ENCODE measurements at places on chromosomes 5 and 9.
A peak's percentile ranks its signal among the peaks of the same experiment; 100 is the strongest.

DNA sequence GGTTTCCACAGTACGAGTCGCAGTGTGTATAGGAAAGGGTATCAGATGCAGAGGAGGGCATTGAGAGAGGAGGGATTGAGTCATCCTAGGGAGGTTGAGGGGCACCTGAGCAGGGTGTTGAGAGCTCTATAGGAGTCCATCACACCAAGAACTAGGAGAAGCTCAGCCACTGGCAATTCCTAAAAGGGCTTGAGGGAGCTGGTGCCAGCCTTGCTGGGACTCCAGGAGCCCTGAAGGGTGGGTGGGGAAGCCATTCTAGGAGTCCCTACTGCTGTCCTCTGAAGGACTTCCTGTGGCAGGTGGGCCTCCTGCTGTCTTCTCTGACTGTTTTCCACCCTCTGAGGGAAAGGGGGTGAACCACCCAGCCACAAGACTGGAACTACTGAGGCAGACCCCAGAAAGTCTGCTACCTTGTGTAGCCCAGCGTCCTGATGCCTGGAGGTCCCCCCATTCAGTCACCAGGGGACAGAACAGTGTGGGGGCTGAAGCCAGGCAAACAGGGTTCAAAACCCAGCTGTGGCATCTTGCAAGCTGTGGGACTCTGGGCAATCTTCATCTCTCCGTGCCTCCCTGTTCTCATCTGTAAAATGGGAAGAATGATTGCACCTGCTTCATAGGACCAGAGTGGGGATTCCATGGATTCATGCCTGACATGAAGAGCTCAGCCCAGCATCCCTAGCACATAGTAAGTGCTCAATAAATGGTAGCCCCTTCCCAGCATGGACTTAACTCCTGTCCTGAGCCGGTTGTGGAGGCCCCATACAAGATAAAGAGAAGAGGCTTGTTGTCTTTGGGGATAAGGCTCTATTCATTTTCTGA is 149.5 kb downstream of the C9orf50 start:
- no peak for DNase-seq
- no peak overlapping the region for H3K4me3 ChIP-seq
- no peaks in the 10 kb centered on the region for H3K36me3 ChIP-seq
- no peaks in the 10 kb centered on the region for H3K27me3 ChIP-seq
- peaks cover 2% of the 10 kb centered on the region for H3K4me1 ChIP-seq

DNA sequence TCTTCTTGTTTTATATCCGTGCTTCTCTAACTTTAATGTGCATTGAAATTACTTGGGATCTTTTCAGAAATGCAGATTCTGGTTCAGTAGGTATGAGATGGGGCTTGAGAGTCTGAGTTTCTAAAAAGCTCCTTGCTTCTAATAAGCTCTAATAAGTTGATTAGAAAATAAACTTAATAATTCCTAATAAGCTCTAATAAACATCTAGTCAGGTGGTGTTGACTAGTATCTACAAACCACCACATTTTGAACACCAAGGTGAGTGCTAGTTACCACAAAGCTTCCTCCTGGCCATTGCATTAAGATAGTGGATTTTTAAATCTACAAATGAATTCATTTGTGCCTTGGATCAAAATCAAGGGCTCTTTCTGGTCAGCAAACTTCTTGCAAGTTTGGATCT is 5.3 kb downstream of the TMOD1 start:
- H3K4me1 ChIP-seq = peaks cover 10% of the 10 kb centered on the region
- no peak overlapping the region for H3K4me3 ChIP-seq
- no peak for DNase-seq
- no peaks in the 10 kb centered on the region for H3K36me3 ChIP-seq

- no peaks in the 10 kb centered on the region for H3K27me3 ChIP-seq
- H3K4me3 ChIP-seq = peak overlapping the region; percentile 82
- DNase-seq = peak; percentile 80
- H3K36me3 ChIP-seq = peaks cover 66% of the 10 kb centered on the region
- H3K4me1 ChIP-seq = peaks cover 25% of the 10 kb centered on the region
Observed at GRCh38 chr5:891117-891836, 1.3 kb downstream of the BRD9 start.

- DNase-seq = no peak
- peaks cover 8% of the 10 kb centered on the region for H3K4me1 ChIP-seq
- no peaks in the 10 kb centered on the region for H3K27me3 ChIP-seq
- no peaks in the 10 kb centered on the region for H3K36me3 ChIP-seq
- H3K4me3 ChIP-seq = no peak overlapping the region
- H3K27ac ChIP-seq = no peak overlapping the region
Observed at GRCh38 chr5:146082798-146083197, 22.6 kb downstream of the PLAC8L1 start.

DNA sequence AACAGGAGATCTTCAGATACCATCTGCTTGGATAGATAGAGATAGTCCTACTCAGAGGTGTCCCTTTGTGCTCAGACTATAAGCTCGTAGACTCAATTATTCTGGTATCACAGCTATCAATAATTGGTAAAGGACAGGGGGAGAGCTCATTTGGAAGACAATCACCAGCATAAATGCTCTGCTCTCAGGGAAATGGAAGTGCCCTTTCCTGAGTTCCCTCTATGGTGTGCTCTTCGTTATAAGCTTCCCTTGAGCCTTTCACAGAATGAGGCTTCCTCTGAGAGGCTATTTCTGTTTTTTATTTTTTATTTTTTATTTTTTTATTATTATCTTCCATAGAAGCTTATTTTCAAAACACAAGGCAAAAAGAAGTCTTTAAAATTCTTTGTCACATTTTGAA is 1155.7 kb upstream of the DMAC1 start:
- H3K36me3 ChIP-seq = no peaks in the 10 kb centered on the region
- no peaks in the 10 kb centered on the region for H3K27me3 ChIP-seq
- no peak overlapping the region for H3K27ac ChIP-seq
- no peak for DNase-seq
- H3K4me1 ChIP-seq = no peaks in the 10 kb centered on the region

DNA sequence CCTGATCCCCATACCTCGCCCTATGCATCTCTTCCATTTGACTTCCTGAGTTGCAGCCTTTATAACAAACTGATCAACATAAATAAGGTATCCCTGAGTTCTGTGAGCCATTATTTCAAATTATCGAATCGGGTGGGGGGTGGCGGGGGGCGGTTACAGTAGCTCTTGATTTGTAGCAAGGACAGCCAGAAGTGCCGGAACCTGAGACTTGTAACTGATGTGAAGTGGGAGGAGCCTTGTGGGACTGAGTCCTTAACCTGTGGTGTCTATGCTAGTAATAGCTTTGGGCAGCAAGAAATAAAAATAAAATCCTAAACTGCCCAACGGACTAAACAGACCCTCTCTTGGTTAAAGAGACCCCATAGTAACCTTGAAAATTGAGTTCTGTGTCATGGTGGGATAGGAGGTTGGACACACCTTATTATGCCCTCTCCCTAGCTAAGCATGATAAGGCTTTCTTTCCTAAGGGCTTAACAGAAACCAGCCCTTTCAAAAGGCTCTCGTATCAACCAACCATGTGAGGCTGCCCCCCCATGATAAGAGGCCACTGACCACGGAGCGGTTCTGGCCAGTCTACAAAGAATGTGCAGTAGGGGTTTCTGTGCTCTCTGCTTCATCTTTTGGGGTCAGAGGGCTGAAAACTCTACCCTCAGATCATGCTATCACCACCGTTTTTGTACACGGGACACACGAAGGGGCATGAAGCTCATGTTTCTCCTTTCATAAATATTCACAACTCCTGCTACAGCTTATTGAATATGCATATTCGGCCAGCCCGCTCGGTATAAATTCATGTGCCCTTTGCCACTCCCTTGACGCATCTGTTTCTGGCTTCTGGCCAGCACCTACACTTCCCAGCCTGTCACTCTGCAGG is 39.5 kb upstream of the IQGAP2 start:
- no peak for DNase-seq
- H3K4me3 ChIP-seq = no peak overlapping the region
- no peaks in the 10 kb centered on the region for H3K4me1 ChIP-seq

GRCh38 chr5:113266227-113266912 is 168.4 kb downstream of the TSSK1B start:
- DNase-seq = no peak
- no peak overlapping the region for H3K4me3 ChIP-seq
- H3K27me3 ChIP-seq = no peaks in the 10 kb centered on the region
- peaks cover 15% of the 10 kb centered on the region for H3K4me1 ChIP-seq
- H3K36me3 ChIP-seq = no peaks in the 10 kb centered on the region
